CD14-positive monocyte (primary cell): ENCODE measurements at places on chromosomes 1 and 21.
A peak's percentile ranks its signal among the peaks of the same experiment; 100 is the strongest.

- DNase-seq: no peak
Measured at GRCh38 chr1:187794561-187794960, 965.8 kb downstream of the PLA2G4A start.

GRCh38 chr1:47181095-47181954, 8.5 kb downstream of the PDZK1IP1 start:
- no peak for DNase-seq

DNA sequence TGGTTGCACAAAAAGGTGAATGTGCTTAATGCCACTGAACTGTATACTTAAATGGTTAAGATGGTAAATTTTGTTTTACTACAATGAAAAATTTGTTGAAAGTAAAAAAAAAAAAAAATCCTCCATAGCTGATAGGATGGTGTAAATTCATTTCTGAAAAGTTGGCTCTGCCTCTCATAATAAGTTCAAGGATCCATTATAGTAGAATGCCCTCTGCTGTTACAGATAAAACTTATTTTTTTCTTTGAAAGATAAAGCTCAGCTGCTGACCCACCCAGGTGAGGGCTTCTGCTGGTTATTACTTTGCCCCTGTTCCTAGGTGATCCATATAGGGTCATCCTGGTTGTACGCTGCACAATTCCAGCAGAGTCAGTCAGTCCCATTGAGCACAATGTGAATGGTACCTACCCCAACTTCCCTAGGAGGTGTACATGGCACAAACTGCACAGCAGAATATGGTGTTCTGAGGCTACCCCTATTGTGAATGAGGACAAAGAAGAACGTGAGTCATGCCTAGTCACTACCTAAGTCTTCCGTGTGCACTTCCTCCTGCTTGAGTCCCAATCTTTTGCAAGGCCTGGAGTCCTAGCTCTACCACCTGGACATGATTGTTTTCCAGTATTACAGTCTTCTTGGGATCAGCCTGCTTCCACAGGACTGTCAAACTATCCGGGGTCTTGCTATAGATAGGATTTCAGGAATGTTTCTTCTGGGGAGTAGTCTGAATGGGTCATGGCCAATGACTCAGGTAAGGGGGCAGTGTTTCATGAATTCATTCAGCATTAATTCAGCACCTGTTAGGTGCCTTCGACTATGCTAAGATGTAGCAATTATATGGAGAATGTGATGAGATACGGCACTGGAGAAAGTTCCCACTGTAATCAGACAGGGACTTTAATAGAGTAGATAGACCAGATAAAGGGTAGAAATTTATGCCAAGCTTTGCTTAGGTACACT, 20.8 kb upstream of the CD5L start:
- no peak for DNase-seq

DNA sequence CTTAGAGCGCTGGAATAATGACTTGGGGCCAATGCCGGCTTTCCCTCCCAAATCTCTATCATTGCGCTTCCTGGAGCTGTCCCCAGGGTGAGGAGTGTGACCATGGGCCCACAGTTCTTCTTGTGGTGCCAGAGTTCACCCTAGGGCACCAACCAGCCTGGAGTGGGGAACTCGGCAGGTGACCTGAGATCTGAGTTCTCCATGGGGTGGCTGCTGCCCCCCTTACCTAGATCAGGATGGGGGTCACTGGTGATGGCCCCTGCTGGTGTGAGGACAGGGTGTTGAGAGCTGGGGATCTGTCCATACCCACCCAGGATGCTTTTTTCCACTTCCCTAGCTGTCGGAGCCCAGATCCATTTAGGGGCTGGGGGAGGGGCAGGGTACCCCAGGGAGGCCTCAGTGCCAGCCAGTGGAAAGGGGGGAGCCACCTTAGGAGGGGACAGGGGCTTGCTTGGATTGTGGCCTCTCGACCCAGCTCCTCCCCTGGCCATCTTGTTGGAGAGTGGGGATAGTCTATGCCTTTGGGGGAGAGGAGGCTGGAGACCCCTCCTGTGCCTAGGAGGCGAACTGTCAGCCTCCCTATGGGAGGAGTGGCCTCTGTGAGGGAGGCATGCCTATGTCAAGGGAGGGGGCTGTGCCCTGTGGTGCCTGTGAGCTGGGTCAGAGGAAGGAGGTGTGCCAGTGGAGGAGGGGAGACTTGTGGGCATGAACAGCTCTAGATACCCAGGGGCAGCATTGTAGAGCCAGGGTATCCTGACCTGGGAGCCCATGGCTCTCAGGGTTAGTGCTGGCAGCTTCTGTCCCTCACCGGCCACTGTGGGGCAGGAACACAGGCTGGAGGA, 1.7 kb downstream of the FOXO6 start:
- no peak for DNase-seq

DNA sequence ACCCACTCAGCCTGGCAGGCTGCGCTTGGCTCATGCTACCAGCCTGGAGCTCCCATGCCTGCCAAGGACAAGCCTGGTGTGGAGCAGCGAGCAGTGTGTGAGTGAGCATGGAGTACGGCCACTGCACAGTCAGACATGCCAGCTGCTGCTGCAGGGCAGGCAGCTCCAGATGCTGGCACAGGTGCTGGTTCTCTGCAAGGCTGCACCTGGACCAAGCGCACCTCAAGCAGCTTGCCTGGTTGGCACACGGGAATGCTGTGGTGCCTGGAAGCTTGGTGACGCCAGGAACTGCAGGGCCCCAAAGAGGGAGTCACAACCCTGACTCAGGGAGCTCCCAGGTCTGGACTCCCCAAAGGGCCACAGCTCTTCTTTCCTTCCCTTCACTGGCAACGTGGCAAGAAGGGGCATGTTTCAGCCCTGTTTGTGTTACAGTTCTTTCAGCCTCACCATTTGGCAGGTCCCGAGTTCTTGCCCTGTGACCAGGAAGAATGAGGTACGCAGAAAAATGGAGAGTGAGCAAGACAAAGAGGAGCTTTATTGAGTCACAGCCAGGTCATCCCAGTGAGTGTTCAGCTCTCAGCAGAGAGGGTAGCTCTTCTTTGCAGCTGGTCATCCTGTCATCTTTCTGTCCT, 26.1 kb downstream of the ACOT7 start:
- DNase-seq: no peak

- no peak for DNase-seq
Measured at GRCh38 chr1:169565335-169566271, 20.7 kb downstream of the F5 start.

DNA sequence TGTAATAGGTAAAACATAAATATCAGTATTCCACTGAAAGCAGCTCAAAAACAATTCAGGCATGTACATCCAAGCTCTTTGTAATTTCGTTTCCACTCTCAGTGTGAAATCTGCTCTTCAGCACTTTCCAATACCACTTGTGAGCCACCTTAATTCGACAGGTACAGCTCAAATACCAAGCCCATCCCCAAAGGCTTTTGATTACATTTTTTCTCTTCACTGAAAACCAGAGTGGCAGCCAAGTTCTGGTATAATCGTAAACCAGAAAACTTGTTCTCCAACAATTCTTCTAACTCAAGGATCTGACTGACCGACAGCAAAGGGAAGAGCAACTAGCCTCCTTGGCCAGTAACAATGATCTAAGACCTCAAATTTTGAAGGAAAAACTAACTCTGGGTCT, 36.8 kb downstream of the FBXO42 start:
- DNase-seq: no peak

GRCh38 chr21:36747041-36747814, 48.3 kb downstream of the SIM2 start:
- DNase-seq: no peak

- peak; percentile 44 for DNase-seq
Measured at GRCh38 chr1:145999321-146000024, 3.1 kb upstream of the TXNIP start.

GRCh38 chr1:34906222-34906621, 23.2 kb downstream of the DLGAP3 start:
- no peak for DNase-seq

DNA sequence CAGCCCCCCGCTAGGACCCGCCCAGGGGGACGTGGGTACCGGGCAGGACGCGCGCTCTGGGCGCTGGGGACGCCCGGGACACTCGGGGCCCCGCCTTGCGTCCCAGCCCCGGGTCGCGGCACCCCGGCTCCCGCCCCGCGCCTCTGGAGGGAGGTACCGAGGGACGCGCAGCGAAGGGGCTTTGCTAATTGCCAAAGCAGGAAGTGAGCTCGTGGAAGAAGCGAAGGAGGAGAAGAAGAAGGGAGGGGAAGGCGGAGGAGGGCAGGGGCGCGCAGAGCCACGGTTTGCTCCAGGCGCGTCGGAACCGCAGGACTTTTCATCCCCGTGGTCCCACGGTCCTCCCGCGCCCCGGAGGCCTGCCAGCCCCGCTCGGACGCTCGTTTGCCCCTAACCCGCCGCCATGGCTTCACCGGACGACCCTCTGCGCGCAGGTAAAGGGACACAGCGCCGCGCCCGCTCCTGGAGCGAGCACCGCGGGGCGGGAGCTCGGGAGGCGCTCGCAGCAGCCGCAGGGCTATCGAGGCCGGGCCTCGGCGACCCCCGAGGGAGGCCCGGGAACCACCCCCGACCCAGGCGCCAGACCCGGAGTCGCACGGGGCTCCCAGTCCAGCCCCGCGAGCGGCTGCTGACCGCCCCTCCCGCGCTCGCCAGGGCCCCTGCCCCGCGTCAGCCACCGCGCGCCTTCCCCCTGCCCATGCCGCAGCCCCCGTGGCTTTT, 1.3 kb downstream of the EDARADD start:
- DNase-seq: no peak

DNA sequence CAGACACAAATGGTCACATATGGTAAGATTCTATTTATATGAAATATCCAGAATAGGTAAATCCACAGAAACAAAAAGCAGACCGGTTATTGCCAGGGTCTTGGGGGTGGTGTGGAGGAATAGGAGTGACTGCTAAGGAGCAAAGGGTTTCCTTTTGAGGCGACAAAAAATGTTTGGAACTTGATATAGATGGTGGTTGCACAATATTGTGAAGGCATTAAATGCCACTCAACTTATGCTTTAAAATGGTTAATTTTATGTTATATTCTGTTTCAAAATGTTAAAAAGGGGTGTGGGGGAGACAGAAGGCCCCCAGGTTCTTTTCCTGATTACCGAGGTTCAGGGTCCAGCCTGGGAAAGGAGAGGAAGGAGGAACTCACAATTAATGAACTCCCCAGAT, 304.4 kb downstream of the RRAGC start:
- no peak for DNase-seq

- no peak for DNase-seq
Measured at GRCh38 chr21:17512253-17513213, at the start of gene CXADR. Gene CXADR (plus strand): TSS chr21:17513043. CDS start chr21:17513130, 87 bp downstream.

- no peak for DNase-seq
Measured at GRCh38 chr1:201555593-201555945, 16.6 kb downstream of the NAV1 start.

DNA sequence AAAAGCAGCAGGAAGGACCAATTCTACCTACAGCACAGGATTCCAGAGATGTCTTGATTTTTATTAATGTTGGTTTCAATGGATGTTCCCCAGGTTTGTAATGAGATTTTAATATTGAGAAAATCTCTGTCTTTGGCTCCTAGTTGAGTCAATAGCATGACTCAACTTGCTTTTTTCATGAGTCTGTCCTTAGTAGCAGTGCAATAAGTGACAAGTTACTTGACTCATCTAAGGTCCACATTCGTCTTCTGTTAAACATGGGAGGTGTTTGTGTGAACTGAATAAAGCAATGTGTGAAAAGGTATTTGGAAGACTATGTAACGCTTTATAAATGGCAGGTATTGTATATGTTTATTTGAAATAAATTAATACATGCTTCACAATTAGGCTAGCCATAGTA, 645.0 kb upstream of the PTBP2 start:
- no peak for DNase-seq

DNA sequence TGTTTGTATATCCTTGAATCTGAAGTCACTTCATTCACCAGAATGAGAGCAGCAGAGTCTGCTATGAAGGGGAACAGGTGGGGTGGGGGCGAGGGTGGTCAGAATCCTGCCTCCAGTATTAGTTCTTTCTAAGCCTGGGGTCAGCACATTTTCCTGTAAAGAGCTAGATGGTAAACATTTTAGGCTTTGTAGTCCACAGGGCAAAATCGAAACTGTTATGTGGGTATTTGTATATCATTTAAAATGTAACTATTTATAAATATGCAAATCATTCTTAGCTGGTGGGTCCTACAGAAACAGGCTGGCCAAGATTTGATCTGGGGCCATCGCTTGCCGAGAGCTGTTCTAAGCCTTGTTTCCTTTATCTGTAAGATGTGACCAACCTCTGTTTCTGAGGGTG, 96.0 kb downstream of the IGSF21 start:
- no peak for DNase-seq

DNA sequence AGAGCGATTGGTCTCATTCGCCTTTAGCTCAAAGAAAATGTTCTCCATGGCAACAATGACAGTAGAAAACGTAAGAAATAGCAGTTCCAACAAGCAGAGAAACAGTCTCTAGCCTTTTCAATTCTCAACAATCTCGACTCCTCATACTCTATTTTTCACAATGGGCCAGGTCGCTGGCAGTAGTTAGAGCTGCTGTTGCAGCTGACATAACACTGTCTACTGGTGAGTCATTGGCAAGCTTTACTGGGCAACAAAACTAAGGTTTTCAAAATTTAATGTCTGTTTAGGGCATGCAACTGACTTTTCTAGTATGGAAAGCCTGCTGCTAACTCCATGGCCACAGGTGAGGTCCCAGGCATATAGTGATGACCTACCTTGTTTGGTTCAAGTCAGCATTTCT, 221.1 kb upstream of the KAZN start:
- no peak for DNase-seq

DNA sequence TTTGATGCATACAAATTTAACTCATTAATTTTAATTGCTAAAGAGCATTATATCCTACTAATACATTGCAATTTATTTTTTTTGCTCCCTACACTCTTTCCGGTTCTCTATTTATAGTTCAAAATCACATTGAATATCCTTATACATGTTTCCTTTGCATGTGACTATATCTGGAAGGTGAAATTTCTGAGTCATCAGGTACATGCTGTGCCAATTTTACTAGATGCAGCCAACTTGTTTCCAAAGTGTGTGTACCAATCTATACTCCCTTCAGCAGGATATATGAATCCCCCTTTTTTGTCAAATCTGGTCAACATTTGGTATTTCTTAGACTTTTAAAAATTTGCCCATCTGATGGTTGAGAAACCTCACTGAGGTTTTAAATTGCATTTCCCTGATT, 602.9 kb upstream of the CAMK1G start:
- no peak for DNase-seq

GRCh38 chr1:183884526-183884925, 79.6 kb downstream of the RGL1 start:
- DNase-seq: peak; percentile 45

GRCh38 chr1:4002061-4002521, 102.0 kb upstream of the C1orf174 start:
- no peak for DNase-seq

DNA sequence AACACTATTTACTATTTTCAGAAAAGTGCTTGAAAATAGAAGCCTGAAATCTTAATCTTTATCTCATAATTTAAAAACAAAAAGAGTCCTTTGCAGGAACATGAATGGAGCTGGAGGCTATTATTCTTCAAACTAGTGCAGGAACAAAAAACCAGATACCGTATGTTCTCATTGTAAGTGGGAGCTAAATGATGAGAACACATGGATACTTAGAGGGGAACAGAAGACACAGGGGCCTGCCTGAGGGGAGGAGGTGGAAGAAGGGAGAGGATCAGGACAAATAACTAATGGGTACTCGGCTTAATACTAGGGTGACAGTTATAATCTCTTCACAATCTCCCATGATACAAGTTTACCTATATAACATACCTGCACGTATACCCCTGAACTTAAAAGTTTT, 176.3 kb downstream of the SDCCAG8 start:
- DNase-seq: no peak
